ENCODE measurements at places on chromosomes 6 and 20. TPM values are rescaled to one million over a fixed set of nuclear protein-coding genes. Genes with fewer than 3 reads are reported as not detected.
A peak's percentile ranks its signal among the peaks of the same experiment; 100 is the strongest.

DNA sequence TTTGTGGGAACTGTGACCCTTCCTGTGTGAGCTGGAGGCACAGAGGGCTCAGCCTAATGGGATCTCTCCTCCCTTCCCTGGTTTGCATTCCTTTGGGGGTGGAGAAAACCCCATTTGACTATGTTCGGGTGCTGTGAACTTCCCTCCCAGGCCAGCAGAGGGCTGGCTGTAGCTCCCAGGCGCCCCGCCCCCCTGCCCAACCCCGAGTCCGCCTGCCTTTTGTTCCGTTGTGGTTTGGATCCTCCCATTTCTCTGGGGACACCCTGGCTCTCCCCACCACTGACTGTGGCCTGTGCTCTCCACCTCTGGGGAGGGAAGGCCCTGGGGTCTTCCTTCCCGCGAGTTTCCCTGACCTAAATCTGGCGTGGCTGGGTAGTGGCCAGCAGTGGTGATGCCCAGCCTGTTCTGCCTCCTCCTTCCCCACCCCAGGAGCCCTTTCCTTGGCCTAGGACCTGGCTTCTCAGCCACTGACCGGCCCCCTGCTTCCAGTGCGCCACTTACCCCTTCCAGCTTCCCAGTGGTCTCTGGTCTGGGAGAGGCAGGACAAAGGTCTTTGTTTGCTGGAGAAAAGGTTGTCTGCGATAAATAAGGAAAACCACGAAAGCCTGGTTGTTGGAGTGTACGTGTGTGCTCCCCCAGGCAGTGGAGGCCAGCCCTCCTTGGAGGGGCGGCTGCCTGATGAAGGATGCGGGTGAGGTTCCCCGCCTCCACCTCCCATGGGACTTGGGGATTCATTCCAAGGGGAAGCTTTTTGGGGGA lies 4.9 kb downstream of the VEGFA start:
- H3K4me3 ChIP-seq: no peak overlapping the region
- DNase-seq: no peak
- H3K4me1 ChIP-seq: peaks cover 22% of the 10 kb centered on the region

DNA sequence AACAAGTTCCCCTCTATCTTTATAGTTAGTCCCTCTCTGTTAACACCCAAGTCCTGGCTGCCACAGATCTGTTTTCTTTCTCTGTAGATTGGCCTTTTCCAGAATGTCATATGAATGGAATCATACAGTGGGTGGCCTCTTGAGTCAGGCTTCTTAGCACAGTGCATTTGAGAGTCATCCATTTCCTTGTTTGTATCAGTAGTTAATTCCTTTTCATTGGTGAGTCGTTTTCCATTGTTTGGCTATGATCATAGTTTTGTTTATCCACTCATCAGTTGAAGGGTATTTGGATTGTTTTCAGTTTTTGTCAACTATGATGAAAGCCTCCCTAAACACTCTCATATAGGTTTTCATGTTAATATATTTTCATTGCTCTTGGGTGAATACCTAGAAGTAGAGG lies 248.3 kb downstream of the ARID1B start:
- peaks cover 12% of the 10 kb centered on the region for H3K4me1 ChIP-seq
- DNase-seq: no peak
- H3K4me3 ChIP-seq: no peak overlapping the region
- H3K27ac ChIP-seq: no peak overlapping the region
- no peaks in the 10 kb centered on the region for H3K27me3 ChIP-seq

DNA sequence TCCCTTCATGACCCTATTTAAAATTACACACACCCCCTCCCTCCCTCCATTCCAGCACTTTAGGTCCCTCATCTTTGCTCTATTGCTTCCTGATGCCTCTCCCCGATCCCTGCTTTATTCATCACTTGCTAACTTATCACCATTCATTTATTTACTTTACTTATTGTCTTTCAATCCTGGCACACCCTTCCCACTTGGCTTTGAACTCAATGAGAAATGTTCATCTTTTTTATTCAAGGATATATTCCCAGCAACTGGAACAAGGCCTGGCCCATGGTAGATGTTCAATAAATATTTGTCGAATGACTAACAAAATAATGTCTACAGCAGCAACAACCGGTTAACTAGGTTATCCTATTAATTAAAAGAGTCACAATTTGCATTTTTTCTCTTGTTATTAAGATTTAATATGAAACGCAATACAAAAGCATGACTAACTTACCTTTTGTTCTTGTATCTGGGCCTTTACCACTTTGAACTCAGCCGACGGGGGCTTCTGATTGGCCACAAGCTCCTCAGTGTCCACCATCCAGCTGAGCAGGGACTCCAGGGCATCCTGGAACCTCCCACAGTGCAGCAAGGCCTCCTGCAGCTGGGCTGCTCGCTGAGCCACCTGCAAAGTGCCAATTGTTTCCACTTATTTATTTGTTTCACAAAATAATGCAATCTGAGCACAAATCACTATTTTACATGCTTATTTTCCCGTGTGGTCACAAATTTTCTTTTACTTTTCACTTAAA lies 107.8 kb downstream of the DST start:
- DNase-seq: no peak
- no peaks in the 10 kb centered on the region for H3K4me1 ChIP-seq
- H3K27ac ChIP-seq: no peak overlapping the region
- H3K27me3 ChIP-seq: no peaks in the 10 kb centered on the region

DNA sequence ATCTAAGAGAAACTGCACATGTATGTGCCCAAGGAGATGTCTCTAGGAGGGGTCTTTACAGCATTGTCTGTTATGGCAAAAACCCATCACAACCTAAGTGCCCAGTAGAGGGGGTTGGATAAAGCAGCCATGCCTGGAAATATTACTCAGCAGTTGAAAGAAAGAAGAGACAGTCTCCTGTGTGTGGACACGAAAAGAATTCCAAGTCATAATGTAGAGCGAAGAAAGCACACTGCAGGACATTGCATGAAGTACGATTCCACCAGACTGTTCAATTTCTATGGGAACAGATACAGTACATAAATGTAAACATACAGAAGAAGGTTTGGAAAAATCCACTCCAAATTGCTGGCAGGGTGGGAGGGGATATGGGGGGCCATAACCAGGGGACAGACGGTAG lies 7.3 kb upstream of the TGM2 start:
- no peak overlapping the region for H3K27ac ChIP-seq
- H3K36me3 ChIP-seq: no peaks in the 10 kb centered on the region
- DNase-seq: no peak
- H3K4me1 ChIP-seq: peaks cover 16% of the 10 kb centered on the region
- H3K4me3 ChIP-seq: no peak overlapping the region

DNA sequence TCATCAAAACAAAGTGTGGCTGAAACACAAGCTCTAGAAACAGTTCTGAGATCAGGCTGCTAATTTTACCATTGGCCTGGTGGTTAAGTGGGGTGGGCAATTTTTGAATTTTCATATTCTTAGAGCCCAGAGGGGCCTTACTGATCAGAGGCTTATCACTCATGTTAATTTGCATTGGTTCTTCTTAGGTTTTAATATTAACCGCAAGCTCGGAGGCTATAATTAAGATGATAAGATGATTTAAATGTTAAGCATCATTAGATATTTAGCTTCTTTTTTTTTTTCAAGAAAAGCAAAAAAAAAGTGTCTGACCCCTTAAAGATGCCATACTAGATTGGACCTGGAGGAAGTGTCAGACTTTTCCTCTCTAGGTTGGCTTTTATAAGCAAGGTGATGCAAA lies 8.4 kb upstream of the POPDC3 start:
- no peaks in the 10 kb centered on the region for H3K4me1 ChIP-seq
- H3K27ac ChIP-seq: no peak overlapping the region
- no peak overlapping the region for H3K4me3 ChIP-seq
- peaks cover 26% of the 10 kb centered on the region for H3K27me3 ChIP-seq
- no peak for DNase-seq

DNA sequence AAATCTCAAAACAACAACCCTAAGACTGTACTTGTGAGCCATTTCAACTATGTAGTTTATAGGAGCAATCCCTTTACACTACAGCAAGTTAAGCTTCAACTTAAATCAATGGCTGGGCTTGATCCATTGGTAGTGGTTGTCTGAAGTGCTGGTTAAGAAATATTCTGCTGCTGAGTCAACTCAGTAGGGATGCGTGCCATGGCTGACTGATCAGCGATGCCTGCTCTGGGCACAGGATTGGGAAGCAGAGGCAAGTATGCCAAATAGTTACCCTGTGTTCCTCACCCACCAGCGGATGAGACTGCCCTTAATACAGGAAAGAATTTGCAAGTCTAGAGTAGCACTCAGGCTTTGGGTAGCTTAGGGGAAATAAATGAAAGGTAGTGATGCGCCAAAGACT lies 41.5 kb downstream of the GCM1 start:
- no peak for DNase-seq
- peaks cover 4% of the 10 kb centered on the region for H3K36me3 ChIP-seq
- H3K4me1 ChIP-seq: no peaks in the 10 kb centered on the region
- H3K4me3 ChIP-seq: no peak overlapping the region

GRCh38 chr20:58870293-58871014 lies 17.9 kb downstream of the GNAS start:
- H3K27ac ChIP-seq: peak overlapping the region; percentile 39
- H3K4me1 ChIP-seq: peaks cover 6% of the 10 kb centered on the region
- H3K4me3 ChIP-seq: no peak overlapping the region
- no peak for DNase-seq
- peaks cover 20% of the 10 kb centered on the region for H3K27me3 ChIP-seq

GRCh38 chr6:37525460-37526357 lies 26.0 kb upstream of the CCDC167 start:
- H3K27ac ChIP-seq: peak overlapping the region; percentile 40
- peaks cover 26% of the 10 kb centered on the region for H3K4me1 ChIP-seq
- H3K27me3 ChIP-seq: peaks cover 19% of the 10 kb centered on the region

DNA sequence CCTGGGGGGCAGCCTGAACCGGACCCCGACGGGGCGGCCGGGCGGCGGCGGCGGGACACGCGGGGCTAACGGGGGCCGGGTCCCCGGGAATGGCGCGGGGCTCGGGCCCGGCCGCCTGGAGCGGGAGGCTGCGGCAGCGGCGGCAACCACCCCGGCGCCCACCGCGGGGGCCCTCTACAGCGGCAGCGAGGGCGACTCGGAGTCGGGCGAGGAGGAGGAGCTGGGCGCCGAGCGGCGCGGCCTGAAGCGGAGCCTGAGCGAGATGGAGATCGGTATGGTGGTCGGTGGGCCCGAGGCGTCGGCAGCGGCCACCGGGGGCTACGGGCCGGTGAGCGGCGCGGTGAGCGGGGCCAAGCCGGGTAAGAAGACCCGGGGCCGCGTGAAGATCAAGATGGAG lies 636 bp downstream of the SRF start:
- no peak for DNase-seq
- no peaks in the 10 kb centered on the region for H3K27me3 ChIP-seq
- peak overlapping the region; percentile 99 for H3K27ac ChIP-seq
- H3K4me1 ChIP-seq: peaks cover 47% of the 10 kb centered on the region
- H3K36me3 ChIP-seq: peaks cover 6% of the 10 kb centered on the region

GRCh38 chr20:56629464-56630085 lies 469 bp downstream of the TFAP2C start:
- H3K27ac ChIP-seq: no peak overlapping the region
- no peak for DNase-seq
- H3K27me3 ChIP-seq: peaks cover 37% of the 10 kb centered on the region
- peaks cover 2% of the 10 kb centered on the region for H3K4me1 ChIP-seq

GRCh38 chr6:157898169-157898568 lies 75.1 kb downstream of the SNX9 start:
- H3K27me3 ChIP-seq: no peaks in the 10 kb centered on the region
- no peak overlapping the region for H3K27ac ChIP-seq

GRCh38 chr20:53623134-53623453 lies 29.5 kb upstream of the ZNF217 start:
- H3K4me3 ChIP-seq: peak overlapping the region; percentile 75
- no peaks in the 10 kb centered on the region for H3K36me3 ChIP-seq
- H3K27me3 ChIP-seq: no peaks in the 10 kb centered on the region
- DNase-seq: no peak

DNA sequence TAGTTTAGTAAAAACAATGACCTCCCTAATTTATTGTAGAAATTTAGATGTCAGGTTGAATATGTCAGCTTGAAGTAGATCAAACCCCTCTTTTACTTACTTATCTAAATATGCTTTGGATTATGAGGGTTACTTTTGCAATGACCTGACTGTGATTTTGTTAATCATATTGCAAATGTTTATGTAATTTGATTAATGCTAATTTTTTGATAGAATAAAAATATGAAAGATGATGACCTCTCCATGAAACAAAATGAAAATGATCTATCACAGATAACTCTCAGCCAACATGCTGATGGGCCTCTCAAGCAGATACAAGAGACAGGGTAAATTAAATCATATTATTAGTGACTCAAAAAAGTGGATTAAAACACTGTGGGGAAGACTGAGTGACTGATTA lies 131.0 kb downstream of the CEP57L1 start:
- H3K27ac ChIP-seq: no peak overlapping the region
- no peaks in the 10 kb centered on the region for H3K27me3 ChIP-seq
- H3K36me3 ChIP-seq: no peaks in the 10 kb centered on the region
- no peak for DNase-seq
- peaks cover 24% of the 10 kb centered on the region for H3K4me1 ChIP-seq
- H3K4me3 ChIP-seq: no peak overlapping the region

DNA sequence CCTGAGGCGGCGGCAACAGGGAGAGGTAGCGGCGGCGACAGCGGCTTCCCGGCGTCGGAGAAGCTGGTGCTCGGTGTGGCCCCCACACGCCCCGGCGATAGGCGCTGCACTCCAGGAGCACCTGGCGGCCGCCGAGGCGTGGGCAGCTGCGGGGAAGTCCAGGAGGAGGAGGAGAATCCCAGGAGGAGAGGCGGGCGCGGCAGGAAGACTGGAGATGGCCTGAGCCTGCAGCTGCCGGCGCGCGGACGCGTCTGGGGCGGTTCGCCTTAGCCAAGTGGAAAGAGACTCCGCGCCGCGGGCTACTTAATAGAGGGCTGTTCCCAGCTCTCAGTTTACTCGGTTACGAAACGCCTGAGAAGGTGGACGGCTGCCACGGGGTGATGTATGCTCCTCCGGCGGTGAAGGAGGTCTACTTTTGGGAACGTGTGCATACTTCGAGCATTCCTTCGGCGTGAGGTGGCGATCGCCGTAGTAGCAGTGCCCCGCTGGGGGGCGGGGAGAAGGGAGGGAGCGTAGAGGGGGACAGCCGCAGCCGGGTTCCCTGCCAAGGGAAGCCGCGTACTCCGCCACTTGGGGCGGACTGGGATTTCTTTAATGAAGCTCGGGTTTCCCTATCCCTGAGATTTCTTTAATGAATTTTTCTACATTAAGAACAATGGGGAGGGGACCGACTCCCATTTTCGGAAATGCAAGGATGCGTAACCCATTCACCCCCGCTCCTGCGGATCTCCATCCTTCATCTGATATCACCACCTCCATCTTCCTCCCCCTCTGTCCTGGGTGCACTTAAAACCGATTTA lies at the start of gene COL12A1:
Gene COL12A1, minus strand, starts transcription at position 278 of the 800 bp plus-strand sequence. CDS start 3,261 bp downstream, outside the sequence.
- no peaks in the 10 kb centered on the region for H3K36me3 ChIP-seq
- no peak for DNase-seq
- H3K27ac ChIP-seq: no peak within 1 kb of the TSS
- peaks cover 73% of the 10 kb centered on the region for H3K27me3 ChIP-seq
- H3K4me3 ChIP-seq: peak within 1 kb of the TSS; percentile 77

VNN1 gene
- total RNA-seq: 0.83 TPM

MAS1 gene
- 0.02 TPM for total RNA-seq

TEAD3 gene
- total RNA-seq: 0.24 TPM

MAN1A1 gene
- 27.5 TPM for total RNA-seq

STX11 gene
- total RNA-seq: 98.0 TPM

GPX5 gene
- total RNA-seq: not detected

ZC2HC1B gene
- not detected for total RNA-seq

RPP40 gene
- total RNA-seq: 7.3 TPM

BMP5 gene
- not detected for total RNA-seq

All from natural killer cell treated with Interleukin-12 subunit alpha and Interleukin-12 subunit beta and Interleukin-15 and Interleukin-18, amount 100 ng/mL, for 72 hours (primary cell).